ENCODE measurements at places on chromosomes 2 and 18.

DNA sequence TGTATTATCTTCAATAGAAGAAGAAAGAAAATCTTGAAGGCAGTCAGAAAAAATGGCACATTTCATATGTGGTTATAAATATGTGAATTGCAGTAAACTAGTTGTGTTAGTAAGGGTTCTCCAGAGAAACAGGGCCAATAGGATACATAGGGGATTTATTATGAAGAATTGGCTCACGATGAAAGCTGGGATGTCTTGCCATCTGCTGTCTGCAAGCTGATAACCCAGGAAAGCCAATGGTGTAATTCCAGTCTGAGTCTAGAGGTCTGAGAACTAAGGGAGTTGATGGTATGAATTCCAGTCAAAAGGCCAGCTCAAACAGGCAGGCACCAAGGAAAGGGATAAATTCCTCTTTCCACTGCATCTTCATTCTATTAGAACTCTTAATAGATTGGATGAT is 362.4 kb downstream of the KCNJ3 start:
- no peak for DNase-seq

GRCh38 chr2:85425588-85425987 is 7.1 kb downstream of the SH2D6 start:
- DNase-seq, result no peak

DNA sequence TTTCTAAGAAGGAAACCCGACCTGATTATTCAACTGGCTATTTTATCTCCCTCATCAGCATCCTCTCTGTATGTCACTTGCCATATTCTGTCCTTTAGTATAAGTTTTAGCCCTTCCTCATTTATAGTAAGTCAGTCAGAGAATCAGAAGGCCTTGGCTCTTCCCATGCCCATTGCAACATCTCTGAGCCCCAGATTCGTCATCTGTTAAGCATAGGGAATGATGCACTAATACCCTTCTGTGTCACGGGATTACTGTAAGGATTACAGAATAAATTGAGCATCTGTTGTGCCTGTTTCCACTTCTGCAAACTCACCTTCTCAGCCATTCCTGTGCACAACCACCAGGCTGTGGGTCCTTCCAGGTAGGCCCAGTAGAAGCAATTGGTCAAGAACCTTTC is 258.1 kb upstream of the RAB12 start:
- DNase-seq, result no peak

DNA sequence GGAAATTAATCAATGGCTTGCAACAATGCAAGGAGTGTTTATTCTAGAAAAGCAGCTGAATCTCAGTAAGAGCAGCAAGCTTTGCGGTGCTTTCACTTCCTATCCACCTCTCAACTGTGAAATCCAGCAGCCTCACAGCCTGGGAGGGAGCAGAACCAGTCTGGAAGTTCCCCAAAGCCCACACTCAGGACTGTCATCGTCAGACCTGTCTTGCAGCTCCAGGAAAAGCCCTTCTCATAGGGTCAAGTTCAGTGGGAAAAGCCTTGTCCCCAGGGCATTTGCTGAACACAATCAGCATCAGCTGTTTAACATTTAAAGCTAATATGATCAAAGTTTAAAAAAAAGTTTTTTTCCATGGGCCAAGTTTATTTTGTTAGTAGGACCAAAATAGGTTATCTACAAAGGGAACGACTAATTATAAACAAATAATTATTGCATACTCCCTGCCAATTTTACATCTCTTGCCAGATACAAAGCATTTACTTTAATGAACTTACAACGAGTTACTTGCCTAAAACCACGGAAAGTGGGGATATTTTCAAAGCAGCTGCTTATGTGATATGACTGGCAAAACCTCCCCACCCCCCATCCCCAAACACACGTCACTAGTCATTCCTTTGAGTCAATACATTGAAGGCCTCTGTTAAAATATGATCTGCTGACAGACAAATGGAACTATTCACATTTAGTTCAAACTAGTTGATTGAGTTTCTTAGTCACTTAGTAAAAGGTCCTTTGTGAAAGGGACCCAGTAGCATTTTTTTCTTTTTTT is 36.8 kb downstream of the PARD6G start:
- DNase-seq, result no peak

GRCh38 chr2:166614029-166614428 is 120.0 kb upstream of the SCN7A start:
- DNase-seq, result no peak

Data from heart right ventricle (tissue), 16 donors.